ENCODE measurements at places on chromosomes 1 and 21. TPM values are rescaled to one million over a fixed set of nuclear protein-coding genes. Genes with fewer than 3 reads are reported as not detected.

The GPR157 gene
- total RNA-seq = 5.3 TPM

The FOXD2 gene
- 0.35 TPM for total RNA-seq

The KCNJ6 gene
- 2.2 TPM for total RNA-seq

The PGBD5 gene
- total RNA-seq = 0.82 TPM

The KLHDC7A gene
- 1.5 TPM for total RNA-seq

The SH2D1B gene
- 0.15 TPM for total RNA-seq

The KCNN3 gene
- 0.05 TPM for total RNA-seq

The MYOCOS gene
- not detected for total RNA-seq

The BEND5 gene
- total RNA-seq = not detected

The CFAP126 gene
- total RNA-seq = not detected

The RGS1 gene
- total RNA-seq = not detected

The TTC34 gene
- 0.03 TPM for total RNA-seq

The FCRL4 gene
- not detected for total RNA-seq

The FAM177B gene
- total RNA-seq = not detected

The F13B gene
- total RNA-seq = not detected

The LCE1D gene
- not detected for total RNA-seq

The ZSCAN20 gene
- total RNA-seq = 1.5 TPM

The TMCC2 gene
- 2.8 TPM for total RNA-seq
